Stimulated activated CD4-positive, alpha-beta T cell treated with anti-CD3 and anti-CD28 coated beads, Interleukin-15, amount 100 ng/mL, for 24 hours (primary cell): ENCODE measurements at places on chromosomes 2 and 18.

- DNase-seq: no peak
Observed at GRCh38 chr2:239648607-239649006, 247.8 kb upstream of the HDAC4 start.

- no peak for DNase-seq
Observed at GRCh38 chr2:188601927-188602326, 310.3 kb downstream of the GULP1 start.

DNA sequence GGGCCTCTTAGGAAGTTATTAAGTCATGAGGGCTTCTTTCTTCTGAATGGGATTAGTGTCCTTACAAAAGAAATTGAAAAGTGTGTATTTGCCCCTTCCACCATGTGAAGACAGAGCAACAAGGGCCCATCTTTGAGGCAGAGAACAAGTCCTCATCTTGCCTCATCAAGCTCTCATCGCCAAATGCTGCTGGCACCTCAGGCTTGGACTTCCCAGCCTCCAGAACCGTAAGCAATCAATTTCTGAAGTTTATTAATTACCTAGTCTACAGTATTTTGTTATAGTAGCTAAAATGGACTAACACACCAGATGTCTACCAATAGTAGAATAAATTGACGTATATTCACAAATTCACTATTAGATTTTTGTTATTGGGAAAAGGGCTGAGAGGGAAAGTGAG lies 74.6 kb downstream of the CCDC148 start:
- no peak for DNase-seq

- DNase-seq: no peak
Observed at GRCh38 chr2:221488136-221488807, 83.8 kb downstream of the EPHA4 start.

GRCh38 chr18:79866889-79867574 lies 69.3 kb downstream of the KCNG2 start:
- DNase-seq: no peak

- no peak for DNase-seq
Observed at GRCh38 chr2:223042704-223043118, 9.3 kb upstream of the KCNE4 start.

GRCh38 chr18:77131100-77131651 lies 1.4 kb downstream of the MBP start:
- peak; percentile 66 for DNase-seq
